Stimulated activated CD4-positive, alpha-beta T cell treated with anti-CD3 and anti-CD28 coated beads, Interleukin-1b, Interleukin-23, amount 100 ng/mL, for 24 hours (primary cell): ENCODE measurements at places on chromosomes 5 and 9.

- no peak for DNase-seq
These were observed 41.8 kb upstream of the KCNMB1 start for GRCh38 chr5:170430866-170431437.

GRCh38 chr9:33676746-33677505 lies 118.4 kb upstream of the PRSS3 start:
- DNase-seq: peak; percentile 5

DNA sequence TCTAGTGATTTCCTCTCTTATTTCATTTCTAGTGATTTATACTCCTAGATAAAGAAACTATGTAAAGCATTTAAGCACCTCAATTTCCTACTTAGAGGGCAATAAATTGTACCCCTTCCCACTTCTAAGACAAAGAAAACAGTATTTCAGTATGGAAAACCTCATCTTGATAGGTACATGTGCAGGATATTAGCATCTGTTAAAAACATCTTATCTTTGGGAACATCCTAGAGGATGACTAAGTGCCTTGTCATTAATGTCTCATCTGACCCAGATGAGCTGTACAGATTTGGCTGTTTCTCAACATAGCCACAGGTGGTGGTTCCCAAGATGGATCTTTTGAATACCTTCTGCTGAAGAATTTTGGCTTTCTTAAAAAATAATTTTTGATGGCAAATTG lies 5.7 kb downstream of the MEGF10 start:
- no peak for DNase-seq

- no peak for DNase-seq
These were observed 334.1 kb upstream of the CD180 start for GRCh38 chr5:67530609-67531255.

DNA sequence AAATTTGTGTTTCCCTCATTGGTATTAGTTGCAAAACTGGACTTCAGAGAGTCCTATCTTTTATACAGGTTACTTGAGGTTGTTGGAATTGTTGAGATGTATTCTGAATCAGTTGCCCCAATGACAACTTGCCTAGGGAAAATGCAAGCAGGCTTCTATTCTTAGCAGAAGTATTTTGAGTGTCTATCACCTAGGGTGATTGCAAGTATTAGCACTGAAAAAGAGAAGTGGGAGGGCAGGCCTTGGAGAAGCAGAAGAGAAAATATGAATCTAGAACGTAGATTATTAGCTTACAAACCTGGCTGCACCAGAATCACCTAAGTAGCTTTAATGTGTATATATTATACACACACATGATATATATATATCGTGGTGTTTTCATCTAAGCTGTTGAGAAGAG lies 43.2 kb downstream of the ADAMTS12 start:
- no peak for DNase-seq

GRCh38 chr5:127871503-127872153 lies 168.4 kb downstream of the CCDC192 start:
- DNase-seq: no peak

DNA sequence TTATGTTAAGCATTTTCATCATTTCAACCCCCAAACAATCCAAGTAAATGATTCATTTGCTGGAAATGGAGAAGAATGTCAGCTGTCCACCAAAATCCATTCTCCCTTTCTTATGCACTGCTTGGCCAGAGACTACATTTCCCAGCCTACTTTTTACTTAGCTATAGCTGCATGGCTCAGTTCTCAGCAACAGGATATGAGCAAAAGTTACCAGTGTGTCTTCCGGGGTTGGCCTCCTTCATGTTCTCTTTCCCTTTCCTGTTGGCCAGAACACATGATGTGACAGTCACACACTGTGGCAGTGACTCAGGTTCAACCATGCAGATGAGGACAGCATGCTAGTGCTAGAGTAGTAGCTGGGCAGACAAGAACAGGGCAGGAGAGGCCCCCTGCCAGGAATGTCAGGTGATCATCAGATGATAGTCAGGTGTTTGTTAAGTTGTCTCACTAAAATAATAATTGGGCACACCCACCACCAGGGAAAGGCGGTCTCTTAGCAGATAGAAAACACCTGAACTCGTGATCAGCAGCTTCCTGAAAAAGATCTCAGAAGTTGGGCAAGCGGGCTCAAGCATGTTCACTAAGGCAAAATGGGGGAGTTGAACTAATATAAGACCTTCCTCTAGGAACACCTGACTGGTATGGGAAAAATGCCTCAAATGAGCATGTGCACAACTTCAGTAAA lies 12.2 kb downstream of the GPR150 start:
- peak; percentile 55 for DNase-seq

DNA sequence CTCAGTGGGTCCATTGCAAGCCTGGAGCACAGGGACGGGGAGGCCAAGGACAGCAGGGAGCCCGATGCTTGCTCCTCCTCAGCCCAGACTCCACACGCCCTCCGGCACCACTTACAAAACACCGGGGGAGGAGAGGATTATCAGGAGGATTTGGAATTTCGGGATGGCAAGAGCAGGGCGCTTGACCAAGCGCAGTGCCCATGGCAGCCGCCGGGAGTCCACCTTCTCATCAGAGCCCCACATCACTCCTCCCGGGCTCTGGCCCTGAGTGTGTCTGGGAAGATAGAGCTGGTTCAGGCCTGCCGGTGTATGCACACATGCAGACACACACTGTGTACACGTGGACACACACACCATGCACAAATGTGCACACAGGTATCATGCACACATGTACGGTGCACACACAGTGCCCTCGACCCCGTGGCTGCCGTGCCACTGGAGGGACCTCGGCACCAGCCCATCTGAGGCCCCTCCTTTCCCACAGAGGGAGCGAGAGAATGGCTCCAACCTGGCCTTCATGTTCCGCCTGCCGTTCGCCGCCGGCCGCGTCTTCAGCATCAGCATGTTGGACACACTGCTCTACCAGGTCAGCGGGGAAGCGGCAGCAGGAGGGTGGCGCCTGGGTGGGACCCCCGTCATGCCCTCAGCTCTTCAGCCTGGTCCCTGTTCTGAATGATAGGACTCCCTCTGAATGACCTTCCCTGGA lies 81.7 kb downstream of the KCNT1 start:
- no peak for DNase-seq

DNA sequence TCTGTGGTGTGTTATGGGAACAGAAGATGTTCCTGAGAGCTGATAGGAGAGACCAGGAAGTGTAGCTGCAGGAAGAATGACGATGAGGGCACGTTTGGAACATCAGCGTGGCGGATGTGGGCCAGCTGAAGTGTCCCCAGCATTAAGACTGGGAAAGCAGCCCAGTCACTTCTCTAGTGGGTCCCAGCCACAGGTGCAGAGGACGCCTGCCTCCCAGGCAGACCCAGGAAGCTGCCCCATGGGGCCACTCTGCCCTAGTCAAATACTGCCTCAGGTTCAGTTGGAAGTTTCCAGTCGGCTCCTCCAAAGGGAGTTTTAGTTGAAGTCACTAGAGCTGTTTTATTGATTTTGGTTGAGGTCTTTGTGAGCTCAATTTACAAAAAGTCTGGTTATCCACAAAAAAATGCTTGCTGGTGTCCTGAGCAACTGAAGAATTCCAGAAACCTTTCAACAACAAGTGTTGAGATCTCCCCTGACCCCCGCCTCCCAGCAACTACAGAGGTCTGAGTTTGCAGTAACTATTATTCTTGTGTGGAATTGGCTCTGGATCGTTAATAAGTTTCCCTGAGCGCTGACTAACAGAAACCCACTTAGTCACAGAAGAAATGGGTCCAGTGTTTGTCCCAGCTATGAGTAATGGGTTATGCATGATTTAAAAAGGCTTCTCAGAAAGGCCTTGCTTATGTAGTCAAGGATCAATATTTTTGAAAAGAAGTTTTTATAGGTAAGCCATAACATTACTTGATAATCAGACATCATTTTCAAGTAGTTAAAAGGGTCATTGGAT lies 294.1 kb downstream of the FANCC start:
- no peak for DNase-seq

DNA sequence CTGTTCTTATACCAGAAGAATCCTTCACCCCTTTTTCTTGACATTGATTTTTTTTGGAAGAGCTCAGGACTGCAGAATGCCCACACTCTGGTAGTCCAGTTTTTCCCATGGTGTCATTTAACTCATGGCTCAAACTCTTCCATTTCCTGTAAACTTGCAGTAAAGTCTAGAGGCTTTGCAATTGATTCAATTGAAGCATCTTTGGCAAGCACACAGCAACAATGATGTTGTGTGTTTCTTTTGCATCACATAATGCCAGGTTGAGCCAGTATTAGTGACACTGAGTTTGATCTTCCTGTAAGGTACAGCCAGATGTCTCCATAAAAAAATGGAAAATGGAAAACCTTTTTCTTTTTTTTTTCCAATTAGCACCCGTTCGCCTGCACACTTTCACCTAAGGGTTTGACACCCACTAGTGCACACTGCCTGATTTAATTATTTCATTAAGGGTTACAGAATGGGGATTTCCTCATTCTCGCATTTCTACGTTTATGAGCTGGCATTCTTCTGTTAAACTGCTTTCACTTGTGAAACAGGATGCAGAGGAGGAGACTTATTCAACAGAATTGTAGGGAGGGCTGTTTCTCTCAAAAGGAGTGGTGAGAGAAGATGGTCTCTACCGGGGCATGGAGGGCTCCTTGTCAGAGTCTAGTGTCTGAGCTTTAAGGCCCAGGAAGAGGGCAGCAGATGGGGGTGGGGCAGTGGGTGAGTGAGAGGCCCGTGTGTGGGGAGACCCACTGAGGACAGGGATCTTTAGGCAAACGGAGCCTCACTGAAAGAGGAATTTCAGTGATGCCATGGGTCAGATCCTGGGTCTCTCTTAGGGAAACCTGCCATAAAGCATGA lies 2.2 kb upstream of the S1PR3 start:
- no peak for DNase-seq
